ENCODE measurements at places on chromosomes 16 and 17. TPM values are rescaled to one million over a fixed set of nuclear protein-coding genes. Genes with fewer than 3 reads are reported as not detected.

DNA sequence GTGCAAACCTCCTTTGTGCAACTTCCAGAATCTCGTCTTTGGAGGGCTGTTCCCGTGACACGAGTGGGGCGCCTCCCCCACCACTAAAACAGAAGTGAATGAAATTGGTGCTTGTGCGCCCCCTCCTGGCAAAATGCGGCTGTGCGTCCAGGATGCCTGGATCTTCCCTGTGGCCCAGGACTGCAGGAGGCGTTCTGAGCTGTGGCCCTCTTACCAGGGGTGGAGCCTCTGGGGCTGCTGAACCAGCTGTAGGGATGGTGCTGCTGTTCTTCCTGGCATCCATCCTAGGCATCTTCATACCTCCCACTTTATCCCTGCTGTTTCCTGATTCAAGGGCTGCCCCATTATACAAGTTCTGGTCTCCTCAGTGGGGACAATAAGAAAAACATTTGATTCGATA lies 18.5 kb upstream of the NAGLU start:
- peaks cover 65% of the 10 kb centered on the region for H3K4me1 ChIP-seq
- H3K27ac ChIP-seq, result peak overlapping the region; percentile 99
- no peak overlapping the region for H3K4me3 ChIP-seq
- peaks cover 2% of the 10 kb centered on the region for H3K36me3 ChIP-seq

DNA sequence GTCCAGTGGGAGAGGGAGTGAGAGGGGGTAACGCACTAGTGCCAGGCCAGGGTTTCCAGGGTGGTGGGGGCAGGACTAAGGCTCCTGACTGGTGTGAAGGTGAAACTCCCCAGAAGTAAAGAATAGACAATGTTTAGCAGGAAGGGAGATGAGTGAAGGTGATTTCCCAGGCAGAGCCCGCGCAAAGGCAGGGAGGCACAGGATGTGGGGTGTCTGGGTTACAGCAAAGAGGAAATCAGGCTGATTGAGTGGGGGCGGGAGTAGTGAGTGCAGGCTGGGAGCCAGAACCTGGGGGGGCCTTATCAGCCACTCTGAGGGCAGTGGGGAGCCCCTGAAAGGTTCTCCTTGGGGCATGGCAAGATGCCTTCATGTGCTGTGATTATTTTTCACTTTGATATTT lies 167.5 kb downstream of the UTP18 start:
- no peaks in the 10 kb centered on the region for H3K27me3 ChIP-seq
- no peaks in the 10 kb centered on the region for H3K36me3 ChIP-seq
- DNase-seq, result peak; percentile 48
- no peaks in the 10 kb centered on the region for H3K4me1 ChIP-seq

GRCh38 chr17:7704601-7705268 lies at the start of gene EFNB3:
TSS of gene EFNB3 (plus strand) at chr17:7705202. CDS start at chr17:7705599, 397 bp downstream.
- H3K4me3 ChIP-seq, result peak within 1 kb of the TSS; percentile 76
- DNase-seq, result no peak
- H3K36me3 ChIP-seq, result no peaks in the 10 kb centered on the region
- H3K27ac ChIP-seq, result peak within 1 kb of the TSS; percentile 75
- peaks cover 27% of the 10 kb centered on the region for H3K4me1 ChIP-seq

Gene DNAI2
- total RNA-seq, result not detected

DNA sequence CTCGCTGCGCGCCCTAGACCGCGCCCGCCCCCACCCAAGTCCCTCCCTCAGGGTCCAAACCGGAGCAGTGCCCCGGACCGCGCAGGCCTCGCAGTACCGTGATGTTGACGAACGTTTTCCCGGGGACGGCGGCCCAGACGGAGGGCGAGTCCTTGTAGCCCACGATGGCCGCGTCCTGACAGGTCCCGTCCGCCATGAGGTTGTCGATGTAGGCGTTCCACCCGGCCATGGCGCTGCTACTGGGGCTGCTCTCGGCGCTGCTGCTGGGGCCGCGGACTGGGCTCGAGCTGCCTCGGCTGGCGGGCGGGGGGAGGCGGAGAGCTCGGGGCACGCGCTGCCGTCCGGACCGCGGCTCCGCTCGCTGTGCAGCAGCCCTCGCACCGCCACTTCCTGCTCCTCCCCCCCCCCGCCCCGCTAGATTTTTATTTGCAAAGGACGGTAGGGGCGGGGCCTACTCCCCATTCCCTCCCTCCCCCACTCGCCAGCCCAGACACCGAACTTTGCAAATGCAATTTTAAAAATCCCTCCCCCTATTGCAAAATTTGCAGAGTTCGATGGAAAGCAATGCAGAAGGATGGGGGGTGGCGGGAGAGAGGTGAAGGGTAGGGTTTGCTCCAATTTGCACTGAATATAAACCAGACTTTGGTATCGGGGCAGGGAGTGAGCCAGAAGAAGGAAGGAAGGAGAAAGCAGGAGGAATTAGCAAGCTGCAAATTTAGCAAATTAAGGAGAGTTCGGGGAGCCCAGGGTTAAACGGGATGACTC lies at the start of gene PFN1:
TSS of gene PFN1 (minus strand) at position 365 of the 765 bp plus-strand sequence. CDS start at position 229, 136 bp downstream.
- H3K36me3 ChIP-seq, result peaks cover 12% of the 10 kb centered on the region
- H3K4me3 ChIP-seq, result peak within 1 kb of the TSS; percentile 92

DNA sequence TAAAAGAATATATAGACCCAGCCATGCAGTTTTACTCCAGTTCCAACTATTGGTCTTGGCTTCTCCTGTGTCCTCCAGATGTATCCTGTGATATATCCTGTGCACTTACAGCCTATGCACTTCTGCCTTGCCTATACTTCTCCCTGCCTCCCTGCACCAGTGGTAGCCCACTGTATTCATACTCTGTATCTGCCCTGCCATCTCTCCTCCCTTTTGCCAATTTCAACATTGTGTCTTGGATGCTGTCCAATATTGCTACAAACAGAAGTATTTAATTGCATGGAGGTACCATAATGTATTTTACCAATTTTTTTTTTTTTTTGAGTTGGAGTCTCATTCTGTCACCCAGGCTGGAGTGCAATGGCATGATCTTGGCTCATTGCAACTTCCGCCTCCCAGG lies 242.7 kb downstream of the HAPSTR1 start:
- H3K27ac ChIP-seq, result no peak overlapping the region
- H3K4me3 ChIP-seq, result no peak overlapping the region
- H3K27me3 ChIP-seq, result no peaks in the 10 kb centered on the region
- peak; percentile 27 for DNase-seq
- no peaks in the 10 kb centered on the region for H3K36me3 ChIP-seq

Gene OXLD1
- 32.1 TPM for total RNA-seq

- H3K27ac ChIP-seq, result no peak overlapping the region
- no peaks in the 10 kb centered on the region for H3K36me3 ChIP-seq
- no peak for DNase-seq
- H3K27me3 ChIP-seq, result no peaks in the 10 kb centered on the region
- H3K4me1 ChIP-seq, result no peaks in the 10 kb centered on the region
Observed at GRCh38 chr17:71380535-71380934, 740.3 kb upstream of the SOX9 start.

Gene UMOD
- total RNA-seq, result not detected

- no peaks in the 10 kb centered on the region for H3K27me3 ChIP-seq
- H3K4me3 ChIP-seq, result no peak overlapping the region
- no peak overlapping the region for H3K27ac ChIP-seq
- peaks cover 25% of the 10 kb centered on the region for H3K36me3 ChIP-seq
Observed at GRCh38 chr16:23690771-23691482, 12.2 kb downstream of the PLK1 start.

Gene C16orf54
- not detected for total RNA-seq

Gene CD300H
- not detected for total RNA-seq

GRCh38 chr17:71522383-71522782 lies 598.4 kb upstream of the SOX9 start:
- H3K27ac ChIP-seq, result no peak overlapping the region
- no peak for DNase-seq
- H3K4me1 ChIP-seq, result no peaks in the 10 kb centered on the region
- H3K4me3 ChIP-seq, result no peak overlapping the region
- peaks cover 14% of the 10 kb centered on the region for H3K27me3 ChIP-seq

- H3K27me3 ChIP-seq, result peaks cover 22% of the 10 kb centered on the region
- no peak for DNase-seq
- no peak overlapping the region for H3K27ac ChIP-seq
Observed at GRCh38 chr16:79451196-79451816, 149.2 kb downstream of the MAF start.

Gene KRT36
- not detected for total RNA-seq

- peaks cover 12% of the 10 kb centered on the region for H3K4me1 ChIP-seq
- DNase-seq, result no peak
- no peaks in the 10 kb centered on the region for H3K27me3 ChIP-seq
Observed at GRCh38 chr17:15485045-15485444, 17.6 kb upstream of the CDRT4 start.

- DNase-seq, result no peak
- H3K27me3 ChIP-seq, result no peaks in the 10 kb centered on the region
- peak overlapping the region; percentile 87 for H3K4me3 ChIP-seq
- H3K27ac ChIP-seq, result peak overlapping the region; percentile 78
Observed at GRCh38 chr16:30958175-30959079, 873 bp downstream of the SETD1A start.

Gene C16orf86
- 2.8 TPM for total RNA-seq

Gene HOXB3
- 0.46 TPM for total RNA-seq

- DNase-seq, result no peak
- no peak overlapping the region for H3K27ac ChIP-seq
- H3K27me3 ChIP-seq, result no peaks in the 10 kb centered on the region
- H3K4me3 ChIP-seq, result no peak overlapping the region
- peaks cover 27% of the 10 kb centered on the region for H3K36me3 ChIP-seq
- H3K4me1 ChIP-seq, result no peaks in the 10 kb centered on the region
Observed at GRCh38 chr16:74635303-74635702, 28.4 kb upstream of the GLG1 start.

GRCh38 chr16:1048442-1049112 lies 24.0 kb upstream of the SSTR5 start:
- H3K27me3 ChIP-seq, result no peaks in the 10 kb centered on the region
- no peaks in the 10 kb centered on the region for H3K4me1 ChIP-seq
- no peak overlapping the region for H3K4me3 ChIP-seq

Gene CBFB
- total RNA-seq, result 75.2 TPM

- H3K27me3 ChIP-seq, result no peaks in the 10 kb centered on the region
- no peak overlapping the region for H3K27ac ChIP-seq
Observed at GRCh38 chr16:79163691-79164387, 436.7 kb downstream of the MAF start.

GRCh38 chr16:12231666-12232065 lies 255.1 kb downstream of the SNX29 start:
- no peak for DNase-seq
- H3K36me3 ChIP-seq, result no peaks in the 10 kb centered on the region
- H3K27me3 ChIP-seq, result no peaks in the 10 kb centered on the region
- H3K27ac ChIP-seq, result peak overlapping the region; percentile 52

Gene CBFA2T3
- not detected for total RNA-seq

DNA sequence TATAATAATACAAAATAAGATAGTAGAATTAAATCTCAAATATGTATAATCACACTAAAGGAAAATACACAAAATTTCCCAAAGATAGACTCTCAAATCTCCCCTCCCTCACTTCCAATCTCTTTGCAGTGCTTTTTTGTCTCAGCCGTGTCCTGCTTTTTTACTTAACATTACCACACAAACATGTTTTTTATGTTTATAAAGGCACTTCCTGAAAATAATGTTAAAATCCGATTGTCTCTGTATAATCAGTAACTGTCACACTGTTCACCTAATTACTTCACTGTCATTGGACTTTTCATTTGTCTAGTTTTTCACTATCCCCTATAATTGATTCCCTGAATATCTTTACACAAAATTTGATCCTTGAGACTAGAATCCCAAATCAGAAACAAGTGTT lies 38.2 kb upstream of the ALDH3A2 start:
- no peak for DNase-seq
- no peak overlapping the region for H3K4me3 ChIP-seq
- H3K27ac ChIP-seq, result no peak overlapping the region
- H3K36me3 ChIP-seq, result no peaks in the 10 kb centered on the region

Gene SARM1
- total RNA-seq, result 27.8 TPM

GRCh38 chr17:79631640-79632431 lies 21.0 kb upstream of the RBFOX3 start:
- peak; percentile 76 for DNase-seq
- H3K4me3 ChIP-seq, result no peak overlapping the region
- no peaks in the 10 kb centered on the region for H3K36me3 ChIP-seq
- peaks cover 57% of the 10 kb centered on the region for H3K27me3 ChIP-seq
- no peak overlapping the region for H3K27ac ChIP-seq

GRCh38 chr17:82957469-82957795 lies 117.6 kb upstream of the ZNF750 start:
- DNase-seq, result no peak
- no peak overlapping the region for H3K27ac ChIP-seq
- no peak overlapping the region for H3K4me3 ChIP-seq
- no peaks in the 10 kb centered on the region for H3K27me3 ChIP-seq
- no peaks in the 10 kb centered on the region for H3K4me1 ChIP-seq
- peaks cover 27% of the 10 kb centered on the region for H3K36me3 ChIP-seq

- no peak for DNase-seq
- no peak overlapping the region for H3K4me3 ChIP-seq
- H3K27me3 ChIP-seq, result no peaks in the 10 kb centered on the region
- H3K36me3 ChIP-seq, result no peaks in the 10 kb centered on the region
- H3K4me1 ChIP-seq, result peaks cover 40% of the 10 kb centered on the region
Observed at GRCh38 chr16:78462288-78463208, 363.1 kb downstream of the WWOX start.

Gene ASPHD1
- total RNA-seq, result 1.2 TPM

DNA sequence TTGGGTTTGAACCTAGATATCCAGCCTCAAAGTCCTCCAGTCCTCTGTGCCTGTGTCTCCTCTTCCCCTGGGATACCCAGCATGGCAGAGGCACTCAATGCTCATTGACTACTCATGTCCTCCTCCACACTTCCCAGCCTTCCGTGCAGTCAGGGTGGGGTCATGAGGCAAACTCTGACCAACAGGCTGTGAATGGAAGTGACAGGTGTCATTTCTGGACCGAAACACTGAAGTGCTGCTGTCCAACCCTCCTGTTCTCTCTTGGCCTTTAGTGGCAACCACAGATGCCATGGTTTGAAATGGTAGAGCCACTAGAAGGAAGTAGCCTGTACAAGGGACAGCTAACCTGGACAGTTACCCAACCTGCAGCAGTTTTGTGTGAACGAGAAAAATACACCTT lies 46.7 kb upstream of the MAP3K14 start:
- H3K4me3 ChIP-seq, result no peak overlapping the region
- H3K36me3 ChIP-seq, result no peaks in the 10 kb centered on the region
- H3K4me1 ChIP-seq, result peaks cover 27% of the 10 kb centered on the region
- no peak for DNase-seq

DNA sequence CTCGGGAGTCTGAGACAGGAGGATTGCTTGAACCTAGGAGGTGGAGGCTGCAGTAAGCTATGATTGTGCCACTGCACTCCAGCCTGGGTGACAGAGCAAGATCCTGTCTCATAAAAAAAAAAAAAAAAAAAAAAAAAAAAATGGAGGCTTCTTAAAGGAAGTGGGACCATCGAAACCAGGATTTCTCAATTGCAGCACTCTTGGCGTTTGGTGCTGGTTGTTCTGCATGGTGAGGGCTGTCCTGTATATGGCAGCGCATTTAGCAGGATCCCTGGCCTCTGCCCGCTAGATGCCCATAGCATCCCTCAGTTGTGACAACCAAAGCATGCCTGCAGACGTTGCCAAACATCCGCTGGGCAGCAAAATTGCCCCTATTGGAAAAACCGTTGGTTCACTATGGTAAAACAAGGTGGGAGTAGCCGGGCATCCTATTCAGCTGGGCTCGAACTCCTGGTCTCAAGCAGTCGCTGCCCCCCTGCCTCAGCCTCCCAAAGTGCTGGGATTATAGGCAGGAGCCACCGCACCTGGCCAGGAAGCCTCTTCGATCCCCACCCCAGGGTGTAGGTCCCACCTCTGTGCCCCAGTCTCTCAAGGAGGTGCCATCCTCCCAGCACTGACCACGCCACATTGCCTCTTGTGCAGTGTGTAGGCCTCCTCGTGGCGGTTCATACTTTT lies 6.5 kb upstream of the NPIPB7 start:
- H3K4me1 ChIP-seq, result no peaks in the 10 kb centered on the region
- no peak overlapping the region for H3K27ac ChIP-seq
- peaks cover 27% of the 10 kb centered on the region for H3K36me3 ChIP-seq
- H3K4me3 ChIP-seq, result no peak overlapping the region
- DNase-seq, result no peak
- H3K27me3 ChIP-seq, result no peaks in the 10 kb centered on the region

GRCh38 chr17:27525316-27525715 lies 69.1 kb downstream of the KSR1 start:
- H3K27ac ChIP-seq, result no peak overlapping the region
- H3K27me3 ChIP-seq, result no peaks in the 10 kb centered on the region
- H3K4me3 ChIP-seq, result no peak overlapping the region
- peaks cover 49% of the 10 kb centered on the region for H3K4me1 ChIP-seq
